Common myeloid progenitor, CD34-positive (primary cell): ENCODE measurements at places on chromosomes 3 and 15.

DNA sequence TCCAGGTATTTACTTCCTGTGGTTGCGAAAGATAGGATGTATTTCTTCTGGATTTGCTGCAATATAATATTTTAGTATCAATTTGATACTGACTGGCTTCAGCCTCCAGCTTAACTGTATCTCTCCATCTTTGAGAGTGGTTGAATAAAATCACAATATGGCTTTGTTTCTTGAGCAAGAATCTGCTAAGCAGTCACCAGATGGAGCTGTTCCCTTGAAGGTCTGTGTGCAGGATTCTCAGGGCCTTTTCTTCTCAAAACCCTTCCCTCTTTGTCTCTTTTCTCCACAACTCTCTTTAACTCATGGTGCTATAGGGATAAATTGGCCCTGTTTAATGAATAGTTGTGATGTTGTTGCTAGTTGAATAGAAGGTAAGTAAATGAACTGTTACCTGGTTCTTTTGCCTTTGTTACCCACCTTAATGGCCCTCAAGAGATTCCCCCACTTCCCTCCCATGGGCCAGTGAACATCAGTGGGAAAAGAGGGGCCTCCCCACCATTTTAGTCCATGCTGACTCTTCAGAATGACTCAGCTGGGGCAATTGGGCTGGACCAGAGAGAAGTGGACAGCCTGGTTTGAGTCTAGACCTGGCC is 34.8 kb upstream of the RAB6B start:
- DNase-seq, result peak; percentile 72

DNA sequence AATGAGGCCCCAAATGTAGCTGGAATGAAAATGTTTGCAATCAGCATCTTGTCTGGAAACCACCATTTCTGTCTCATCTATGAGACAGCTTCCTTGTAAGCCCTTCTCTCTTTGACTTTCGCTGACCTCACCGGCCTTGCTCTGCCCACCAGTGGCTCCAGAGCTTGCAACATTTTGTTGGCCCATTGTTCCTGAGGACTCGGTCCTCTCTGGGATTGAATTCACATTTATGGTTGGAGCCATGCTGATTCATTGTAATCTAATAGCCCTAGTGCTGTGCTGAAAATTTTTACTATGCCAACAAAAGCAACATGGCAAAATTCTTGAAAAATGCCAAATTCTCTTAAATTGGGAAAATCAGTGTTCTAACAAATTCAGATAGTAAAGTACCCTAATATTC is 37.2 kb downstream of the ABHD5 start:
- no peak for DNase-seq

DNA sequence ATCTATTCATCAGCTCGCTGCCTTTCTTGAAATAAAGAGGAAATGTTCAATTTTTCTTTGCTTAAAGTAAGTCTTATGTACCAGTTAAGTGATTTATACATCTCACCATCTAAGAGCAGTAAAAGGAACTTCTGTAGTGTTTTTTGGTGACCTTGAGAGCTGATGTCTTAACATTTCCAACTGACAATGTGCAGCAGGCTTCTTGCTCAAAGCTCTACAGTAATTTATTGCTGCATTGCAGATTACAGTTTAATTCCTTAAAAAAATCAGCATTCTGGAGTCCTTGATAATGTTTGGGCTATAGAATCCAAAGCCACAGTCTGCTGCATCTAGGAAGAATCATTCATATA is 61.6 kb downstream of the DIPK2A start:
- no peak for DNase-seq

DNA sequence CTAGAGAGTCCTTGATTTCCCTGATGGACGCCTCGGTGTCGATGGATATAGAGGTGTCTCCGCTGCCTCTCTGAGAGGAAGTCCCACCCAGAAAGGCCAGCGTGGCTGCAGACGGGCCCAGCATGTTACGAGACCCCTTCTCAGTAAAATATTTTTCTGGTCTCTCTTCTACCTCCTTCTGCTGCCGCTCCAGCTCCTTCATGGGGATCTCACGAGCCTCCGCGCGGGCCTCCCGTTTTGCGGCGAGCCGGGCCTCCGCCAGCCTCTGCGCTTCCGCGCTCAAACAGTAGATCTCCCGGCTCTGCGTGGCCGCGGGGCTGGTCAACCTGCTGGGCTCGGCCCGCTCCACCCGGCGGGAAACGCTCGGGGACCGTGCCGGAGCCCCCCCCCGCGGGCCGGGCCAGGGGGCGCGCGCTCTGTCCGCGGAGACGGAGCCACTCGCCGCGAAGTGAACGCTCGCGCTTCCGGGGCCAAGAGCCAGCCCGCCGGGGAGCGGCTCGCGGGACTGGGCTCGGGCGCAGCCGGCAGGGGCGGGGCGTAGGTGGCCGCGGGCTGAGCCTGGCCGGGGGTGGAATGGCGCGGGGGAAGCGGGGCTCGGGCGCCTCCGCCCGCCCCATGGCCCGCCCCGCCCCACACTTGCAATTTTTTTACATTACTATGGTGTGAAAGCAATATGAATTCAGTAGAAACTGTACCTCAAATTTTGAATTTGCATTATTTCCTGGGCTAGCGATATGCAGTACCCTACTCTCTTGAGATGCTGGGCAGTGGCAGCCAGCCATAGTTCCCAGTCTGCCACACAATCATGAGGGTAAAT is 10.2 kb upstream of the KCNMB3 start:
- DNase-seq, result peak; percentile 87

GRCh38 chr3:119598410-119599098 is 869 bp downstream of the PLA1A start:
- DNase-seq, result no peak

- DNase-seq, result no peak
Observed at GRCh38 chr15:40357246-40357645, 773 bp upstream of the DISP2 start.
